ENCODE measurements at places on chromosomes 2 and 18.

- no peak for DNase-seq
Measured at GRCh38 chr2:64818664-64819060, 164.9 kb upstream of the SERTAD2 start.

GRCh38 chr2:15155959-15156574, 405.1 kb downstream of the NBAS start:
- DNase-seq, result no peak

DNA sequence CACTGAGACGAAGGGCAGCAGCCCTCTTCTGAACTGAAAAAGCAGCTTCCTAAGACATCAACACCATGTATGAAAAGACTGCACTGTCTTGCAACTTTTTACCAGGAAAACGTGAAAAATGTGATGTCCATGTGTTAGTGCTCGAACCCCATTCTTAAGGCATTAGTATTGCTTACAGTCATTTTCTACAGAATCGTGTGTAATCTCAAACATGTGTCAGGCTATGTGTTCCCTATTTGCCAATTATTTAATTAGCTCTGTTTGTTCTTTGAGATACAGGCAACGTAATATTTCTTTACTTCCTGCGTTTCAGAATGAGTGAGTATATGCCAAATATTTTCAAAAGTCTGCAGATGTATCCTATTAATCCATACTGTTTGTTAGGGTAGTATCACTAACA, 307.7 kb upstream of the CCDC68 start:
- DNase-seq, result no peak

DNA sequence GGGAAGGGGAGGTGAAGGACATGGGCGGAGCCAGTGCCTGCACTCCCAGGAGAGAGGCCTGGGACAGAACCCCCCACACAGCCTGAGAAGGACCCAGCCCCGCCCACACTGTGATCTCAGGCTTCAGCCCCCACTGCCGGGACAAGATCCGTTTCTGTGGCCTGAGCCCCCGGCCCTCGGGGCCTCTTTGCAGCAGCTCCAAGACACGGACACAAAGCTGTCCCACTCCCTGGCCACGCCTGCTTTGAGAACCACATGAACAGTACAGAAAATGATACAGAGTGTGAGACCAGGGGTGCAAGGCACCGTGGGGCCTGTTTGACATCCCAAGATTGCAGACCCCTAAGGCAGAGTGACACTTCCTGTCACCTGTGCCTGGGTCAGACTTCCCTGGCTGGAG, 74.5 kb downstream of the TWIST2 start:
- DNase-seq, result no peak

GRCh38 chr2:97995734-97996624, at the start of gene TMEM131:
Gene TMEM131 (minus strand): TSS chr2:97995948. CDS start chr2:97995662, 286 bp downstream.
- DNase-seq, result peak; percentile 96

- DNase-seq, result no peak
Measured at GRCh38 chr18:60654298-60654697, 281.7 kb upstream of the MC4R start.

DNA sequence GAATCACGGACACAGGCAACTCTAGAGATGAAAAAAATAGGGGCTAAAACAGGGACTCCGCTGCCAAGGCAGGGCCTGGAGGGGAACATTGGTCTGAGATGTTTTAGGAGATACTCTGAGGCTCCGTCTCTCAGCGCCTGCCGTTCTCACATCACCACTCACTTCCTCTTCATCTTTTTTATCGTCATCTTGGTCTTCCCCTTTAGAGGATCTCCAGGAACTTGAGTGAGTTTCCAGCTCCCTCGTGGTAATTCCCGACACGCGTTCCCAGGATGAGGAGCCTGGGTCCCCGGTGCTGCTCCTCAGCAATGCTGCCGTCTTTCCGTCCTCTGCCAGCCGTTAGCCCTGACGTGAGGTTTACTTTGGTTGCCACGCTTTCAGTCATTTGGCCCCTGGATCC, 16.1 kb downstream of the MLPH start:
- DNase-seq, result no peak

DNA sequence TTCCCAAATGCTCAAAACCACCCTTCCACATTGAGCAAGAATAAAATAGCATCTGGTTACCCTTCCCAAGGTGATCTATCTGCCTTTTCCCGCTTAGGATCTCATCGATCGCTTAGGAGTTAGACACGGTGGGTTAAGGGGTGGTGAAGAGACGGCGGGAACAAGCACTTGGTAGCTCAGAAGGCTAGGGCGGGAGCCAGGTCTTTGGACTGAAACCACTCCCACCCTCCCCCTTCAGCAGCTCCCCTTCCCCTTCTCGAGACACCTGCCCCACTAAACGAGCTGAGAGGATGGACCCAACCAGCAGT, 513 bp downstream of the THOC1 start:
- peak; percentile 67 for DNase-seq

- DNase-seq, result no peak
Measured at GRCh38 chr2:236919209-236919608, 166.5 kb upstream of the COPS8 start.

DNA sequence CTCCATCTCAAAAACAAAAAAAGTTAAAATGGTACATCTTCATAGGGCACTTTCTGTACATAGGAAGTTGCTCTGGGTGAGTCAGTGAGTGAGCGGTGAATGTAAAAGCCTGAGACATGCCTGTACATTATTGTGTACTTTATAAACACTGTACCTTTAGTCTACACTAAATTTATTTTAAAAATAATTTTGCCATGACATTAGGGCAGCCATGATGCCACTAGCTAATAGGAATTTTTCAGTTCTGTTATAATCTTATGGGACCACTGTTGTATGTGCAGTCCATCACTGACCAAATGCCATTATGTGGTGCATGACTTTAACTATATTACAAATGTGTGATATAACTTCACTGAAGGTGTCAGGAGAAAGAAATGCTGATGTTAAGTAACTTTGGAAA, 11.0 kb upstream of the TXNDC2 start:
- DNase-seq, result no peak

GRCh38 chr18:46829947-46830346, 73.1 kb upstream of the ST8SIA5 start:
- DNase-seq, result no peak

- DNase-seq, result no peak
Measured at GRCh38 chr2:118654945-118655344, 192.5 kb downstream of the EN1 start.

DNA sequence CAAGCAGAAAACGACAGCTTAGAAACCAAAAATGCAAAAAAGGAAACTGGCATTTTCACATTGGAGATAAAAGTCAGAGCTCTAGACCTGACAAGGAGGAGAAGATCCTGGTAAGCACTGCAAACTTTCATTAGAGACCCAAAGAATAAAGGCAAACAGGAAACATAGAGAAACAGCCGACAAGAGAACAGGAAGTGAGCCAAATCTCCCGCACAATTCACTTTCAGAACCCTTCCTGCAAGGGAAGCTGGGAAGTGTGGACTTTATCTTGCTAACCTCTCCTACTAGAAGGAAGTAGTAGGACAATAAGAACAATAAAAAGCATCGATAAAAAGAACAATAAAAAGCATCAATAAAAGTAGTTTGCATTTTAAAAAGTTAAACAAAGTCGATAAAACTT, 417.8 kb upstream of the SPHKAP start:
- peak; percentile 48 for DNase-seq

DNA sequence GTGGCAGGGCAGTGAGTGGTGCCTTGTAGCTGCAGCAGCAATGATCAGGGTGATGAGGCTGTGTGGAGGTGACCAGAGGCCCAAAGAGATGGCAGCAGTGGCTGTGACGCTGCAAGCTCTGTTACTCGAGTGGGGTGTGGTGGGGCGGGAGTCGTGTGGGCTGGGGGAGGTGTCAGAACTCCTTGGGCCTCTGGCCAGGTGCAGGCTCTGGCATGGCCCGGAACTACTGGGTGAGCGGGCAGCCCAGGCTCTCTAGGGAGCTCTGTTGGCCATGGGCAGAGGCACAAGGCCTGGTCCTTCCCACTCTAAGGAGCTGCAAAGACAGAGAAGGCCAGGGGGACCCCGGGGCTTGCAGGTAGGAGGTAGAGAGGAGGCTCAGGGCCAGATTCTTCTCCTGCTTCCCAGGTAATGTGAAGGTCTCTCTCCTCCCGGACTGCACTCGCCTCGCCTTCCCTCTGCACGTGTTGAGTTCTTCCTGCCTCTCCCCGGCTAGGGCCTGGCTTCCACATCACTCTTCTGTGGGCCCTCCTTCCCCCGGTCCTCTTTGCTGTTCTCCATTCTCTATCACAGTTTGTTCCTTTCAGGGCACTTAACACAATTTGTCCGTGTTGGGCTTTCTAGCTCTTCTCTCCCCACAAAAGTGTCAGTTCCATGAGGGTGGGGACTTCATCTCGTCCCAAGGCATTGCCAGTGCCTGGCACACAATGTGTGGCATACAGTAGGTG, 114.8 kb downstream of the MCFD2 start:
- no peak for DNase-seq

- DNase-seq, result peak; percentile 30
Measured at GRCh38 chr2:188050726-188051125, 240.9 kb upstream of the GULP1 start.

DNA sequence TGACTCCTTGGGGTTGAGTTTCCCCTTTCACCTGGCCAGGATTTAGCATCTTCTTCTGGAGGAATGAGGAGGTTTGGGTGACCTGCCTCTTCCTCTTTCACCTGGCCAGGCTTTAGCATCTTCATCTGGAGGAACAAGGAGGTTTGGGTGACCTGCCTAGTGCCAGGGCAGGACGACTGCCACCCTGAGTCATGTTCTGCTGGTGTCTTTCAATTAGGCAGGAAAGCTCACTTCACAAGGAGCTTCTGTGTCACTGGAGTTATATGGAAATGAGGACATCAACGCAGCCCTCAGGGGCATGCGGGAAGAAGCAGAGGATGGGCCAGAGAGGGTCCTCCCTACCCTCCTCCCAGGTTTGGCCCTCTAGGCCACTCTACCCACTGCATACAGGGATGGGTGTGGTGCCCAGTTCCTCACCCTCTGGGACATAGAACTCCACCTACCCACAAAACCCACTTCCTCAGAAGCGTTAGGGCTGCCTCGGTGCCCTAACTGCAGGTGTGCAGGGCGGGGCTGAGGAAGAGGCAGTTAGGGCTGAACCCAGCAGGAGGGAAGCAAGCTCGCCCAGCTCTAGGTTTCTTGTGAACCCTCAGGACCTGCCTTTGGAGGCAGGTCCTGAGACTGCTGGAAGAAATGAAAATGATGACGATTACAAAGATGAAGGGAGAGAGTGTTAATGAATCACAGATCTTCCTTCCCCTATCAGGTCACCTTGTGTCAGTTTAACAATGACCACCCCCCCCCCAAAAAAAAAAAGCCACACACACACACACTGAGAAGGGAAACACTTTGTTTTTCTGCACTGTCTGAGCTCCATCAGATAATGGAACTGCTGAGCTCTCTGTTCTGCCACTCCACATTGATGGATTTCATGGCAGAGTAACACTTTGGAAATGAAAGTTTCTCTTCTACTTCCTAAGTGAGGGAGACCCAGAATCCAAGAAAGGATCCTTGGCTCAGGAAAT, 71.0 kb downstream of the ARL4C start:
- no peak for DNase-seq

DNA sequence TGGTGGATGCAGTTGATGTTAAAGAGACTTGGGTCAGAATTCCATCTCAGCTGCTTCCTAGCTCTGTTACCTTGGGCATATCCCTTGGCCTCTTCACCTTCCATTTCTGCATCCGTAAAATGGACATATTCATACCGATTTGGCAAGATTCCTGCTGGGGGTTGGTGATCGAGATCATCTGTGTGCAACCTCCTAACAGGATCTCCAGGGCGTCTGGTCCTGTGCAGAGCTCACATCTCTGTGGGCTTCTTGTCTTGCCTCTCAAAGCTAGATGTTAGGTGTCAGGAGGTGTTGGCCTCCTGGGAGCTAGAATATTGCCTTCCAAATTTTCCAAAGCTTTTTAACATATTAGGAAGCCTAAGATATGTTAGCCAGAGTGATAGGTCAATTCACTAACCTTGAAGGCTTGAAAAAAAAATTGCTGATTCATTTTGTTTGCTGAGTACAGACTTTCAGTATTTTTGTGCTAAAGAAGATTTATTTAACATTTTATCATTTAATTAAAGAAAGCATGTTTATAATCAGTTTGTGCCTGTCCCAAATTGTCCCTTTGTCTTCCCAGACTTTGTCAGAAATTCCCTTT, 69.7 kb upstream of the ZNF516 start:
- DNase-seq, result peak; percentile 63

DNA sequence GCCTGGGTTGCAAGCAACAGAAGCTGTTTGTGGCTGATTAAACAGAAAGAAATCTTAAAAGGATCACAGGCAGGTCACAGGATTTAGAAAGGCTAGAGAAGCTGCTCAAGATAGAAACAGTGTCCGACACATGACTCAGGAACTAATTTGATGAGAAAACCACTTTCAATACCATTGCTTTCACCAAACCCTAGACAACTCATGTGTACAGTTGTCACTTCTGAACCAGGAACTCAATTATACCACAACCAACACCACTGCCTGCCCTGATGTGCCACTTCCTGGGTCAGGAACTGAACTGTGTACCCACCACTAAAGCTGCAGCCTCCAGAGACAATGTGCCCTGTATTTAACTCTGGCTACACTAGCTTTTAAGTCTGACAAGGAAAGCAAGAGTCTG, 56.0 kb downstream of the TMEM247 start:
- peak; percentile 38 for DNase-seq

GRCh38 chr2:24893934-24894333, 26.1 kb downstream of the ADCY3 start:
- no peak for DNase-seq

DNA sequence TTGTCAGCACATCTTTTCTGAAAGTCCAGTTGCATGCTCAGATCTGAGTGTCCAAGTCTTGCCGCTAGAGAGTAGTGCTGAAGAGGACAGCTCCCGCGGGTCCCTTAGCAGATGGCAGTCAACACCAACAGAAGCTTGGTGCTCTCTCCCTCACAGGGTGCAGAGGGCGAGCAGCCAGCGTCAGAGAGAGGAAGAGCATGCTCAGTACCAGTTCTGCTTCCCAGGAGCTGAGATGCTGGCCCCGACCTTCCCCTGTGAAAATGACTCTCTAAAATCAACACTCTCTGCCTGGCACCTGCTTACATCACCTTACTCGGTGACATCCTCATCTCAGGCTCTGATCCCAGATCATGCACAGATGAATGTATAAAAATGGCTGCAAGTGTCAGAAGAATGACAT, 86.0 kb upstream of the TWIST2 start:
- DNase-seq, result peak; percentile 2

GRCh38 chr2:176152350-176153181, 1.2 kb downstream of the HOXD4 start:
- no peak for DNase-seq

GRCh38 chr18:55142410-55142809, 183.1 kb upstream of the CCDC68 start:
- no peak for DNase-seq

DNA sequence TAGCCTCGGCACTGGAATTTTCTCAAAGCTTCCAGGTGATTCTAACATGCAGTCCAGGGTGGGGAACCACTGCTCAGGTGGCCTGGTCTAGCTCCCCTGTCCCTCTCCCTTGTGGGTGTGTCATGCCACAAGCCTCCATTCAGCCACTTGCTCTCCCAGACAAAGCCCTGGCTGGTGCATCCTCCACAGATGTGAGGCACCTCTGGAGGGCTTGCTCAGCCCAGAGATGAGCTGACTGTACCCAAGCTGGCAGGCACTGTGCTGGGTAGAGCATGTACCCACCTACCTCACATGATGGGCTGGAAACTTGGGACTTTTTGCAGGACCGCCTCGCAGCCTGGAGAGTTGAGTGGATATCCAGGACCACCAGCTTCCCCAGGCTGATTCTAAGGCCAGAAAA, 88.1 kb downstream of the ZBTB7C start:
- no peak for DNase-seq
